HEK293T (cell line): ENCODE measurements at places on chromosomes 12 and 14.

GRCh38 chr14:73457041-73457923, 1.1 kb downstream of the NUMB start:
- no peak for DNase-seq

DNA sequence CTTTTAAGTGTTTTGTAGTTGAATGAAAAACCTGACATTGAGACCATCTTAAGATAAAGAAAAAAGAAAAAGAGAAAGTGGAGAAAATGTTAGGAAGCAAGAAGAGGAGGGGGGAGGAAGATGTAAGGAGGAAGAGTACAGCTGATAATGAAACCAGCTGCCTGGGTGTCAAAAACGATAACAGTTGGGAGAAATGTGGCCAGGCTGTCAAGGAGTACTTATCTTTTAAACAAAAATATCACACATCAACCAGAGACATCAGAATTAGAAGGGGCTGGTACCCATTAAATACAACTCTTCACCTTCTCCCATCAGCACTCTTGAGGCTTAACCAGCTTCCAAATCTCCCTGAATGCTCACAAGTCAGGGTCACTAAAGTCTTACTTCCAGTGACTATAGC, 4.5 kb downstream of the SLC11A2 start:
- no peak for DNase-seq

- no peak for DNase-seq
These were observed 481.2 kb upstream of the SYT1 start for GRCh38 chr12:78383414-78383813.

DNA sequence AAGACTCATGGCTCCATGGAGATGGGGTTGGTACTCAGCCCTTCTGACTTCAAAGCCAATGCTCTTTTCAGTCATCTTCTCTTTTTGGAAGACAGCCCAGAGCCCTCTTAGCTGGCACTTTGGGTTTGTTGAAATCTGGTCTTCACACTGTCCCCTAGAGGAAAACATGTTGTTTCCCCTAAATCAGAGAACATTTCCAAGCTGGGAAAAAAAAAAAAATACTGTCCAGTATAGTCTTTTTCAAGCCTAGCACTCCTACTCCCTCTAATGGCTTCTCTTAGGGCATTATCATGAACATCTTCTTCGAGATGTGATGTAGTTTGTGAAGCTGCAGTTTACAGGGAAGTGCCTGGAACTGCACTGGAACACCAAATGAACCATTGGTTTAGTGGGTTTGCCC, 3.0 kb upstream of the ZC3H14 start:
- DNase-seq = no peak

DNA sequence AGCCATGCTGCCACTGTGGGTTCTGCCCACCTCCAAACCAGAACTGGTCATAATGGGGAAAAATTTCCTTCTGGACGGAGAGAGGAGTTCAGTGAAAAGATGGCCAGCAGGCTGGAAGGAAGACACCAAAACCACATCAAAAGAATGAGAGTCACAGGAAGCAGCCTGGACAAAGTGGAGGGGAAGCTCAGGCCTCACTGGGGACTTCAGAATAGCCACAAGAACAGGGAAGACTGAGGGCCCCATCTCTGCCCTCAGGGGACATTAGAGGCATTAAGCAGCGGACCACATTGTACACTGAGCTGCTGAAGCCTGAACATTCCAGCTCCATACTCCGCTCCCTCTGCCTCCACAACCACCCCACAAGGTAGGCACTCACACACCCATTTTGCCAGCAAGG, 119.6 kb upstream of the COCH start:
- no peak for DNase-seq

DNA sequence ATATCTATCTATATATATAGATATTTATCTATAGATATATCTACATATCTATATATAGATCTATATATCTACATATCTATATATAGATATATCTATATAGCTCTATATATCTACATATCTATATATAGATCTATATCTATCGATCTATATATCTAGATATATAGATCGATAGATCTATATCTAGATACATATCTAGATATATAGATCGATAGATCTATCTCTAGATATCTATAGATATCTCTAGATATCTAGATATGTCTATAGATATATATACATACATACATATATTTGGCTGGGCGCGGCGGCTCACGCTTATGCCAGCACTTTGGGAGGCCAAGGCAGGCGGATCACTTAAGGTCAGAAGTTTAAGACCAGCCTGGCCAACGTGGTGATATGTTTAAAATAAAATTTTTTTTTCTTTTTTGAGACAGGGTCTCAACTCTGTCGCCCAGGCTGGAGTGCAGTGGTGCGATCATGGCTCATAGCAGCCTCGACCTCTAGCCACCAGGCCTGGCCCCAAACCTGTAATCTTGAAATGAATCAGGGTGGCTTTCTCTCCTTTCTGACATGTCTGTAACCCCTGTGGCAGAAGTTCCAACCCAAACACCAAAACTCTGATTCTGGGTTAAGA, 18.1 kb downstream of the ARPC3 start:
- DNase-seq = no peak

DNA sequence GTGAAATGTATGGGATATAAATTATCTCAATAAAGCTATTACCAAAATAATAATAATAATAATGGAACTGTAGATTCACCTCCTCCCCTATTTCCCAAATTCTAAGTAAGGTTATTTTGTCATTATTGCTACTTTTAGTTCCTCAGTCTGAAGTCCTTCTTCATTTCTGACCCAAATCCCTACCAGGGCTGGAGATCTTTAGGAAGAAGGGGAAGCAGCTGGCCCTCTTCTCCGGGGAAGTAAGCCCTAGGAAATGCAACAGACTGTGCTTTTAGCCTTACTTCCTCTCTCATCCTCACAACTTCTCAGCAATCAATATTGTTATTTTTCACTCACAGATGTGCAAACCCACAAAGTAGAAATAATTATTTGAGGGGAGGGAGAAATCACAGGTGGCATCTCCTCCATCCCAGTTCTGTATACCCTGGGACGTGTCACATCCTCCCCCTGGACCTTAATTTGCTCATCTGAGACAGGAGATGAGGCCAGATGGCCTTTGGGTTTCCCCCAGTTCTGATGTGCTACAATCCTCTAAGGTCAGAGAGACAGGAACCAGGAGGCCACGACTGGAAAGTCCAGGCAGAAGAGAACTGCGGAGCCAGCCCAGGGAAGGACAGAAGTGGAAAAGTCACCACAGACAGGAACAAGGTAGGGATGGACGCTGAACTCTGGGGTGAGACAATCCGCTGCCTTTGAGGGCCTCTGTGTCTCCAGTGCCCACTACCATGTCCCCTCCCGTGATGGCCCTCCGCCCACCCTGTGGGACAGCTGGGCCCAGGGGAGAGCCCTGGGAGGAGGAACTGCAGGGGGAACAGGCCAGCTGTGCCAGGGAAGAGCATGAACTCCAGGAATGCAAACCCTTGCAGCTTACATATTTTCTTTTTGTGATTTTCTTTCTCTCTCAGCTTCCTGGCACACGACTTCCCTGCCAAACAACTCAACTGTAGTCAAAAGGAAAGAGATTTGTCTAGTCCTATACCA, 10.6 kb upstream of the TNFRSF1A start:
- DNase-seq = no peak

- no peak for DNase-seq
These were observed 135.8 kb downstream of the INSM2 start for GRCh38 chr14:35669782-35670181.
